ENCODE measurements at places on chromosomes 16 and 17.

DNA sequence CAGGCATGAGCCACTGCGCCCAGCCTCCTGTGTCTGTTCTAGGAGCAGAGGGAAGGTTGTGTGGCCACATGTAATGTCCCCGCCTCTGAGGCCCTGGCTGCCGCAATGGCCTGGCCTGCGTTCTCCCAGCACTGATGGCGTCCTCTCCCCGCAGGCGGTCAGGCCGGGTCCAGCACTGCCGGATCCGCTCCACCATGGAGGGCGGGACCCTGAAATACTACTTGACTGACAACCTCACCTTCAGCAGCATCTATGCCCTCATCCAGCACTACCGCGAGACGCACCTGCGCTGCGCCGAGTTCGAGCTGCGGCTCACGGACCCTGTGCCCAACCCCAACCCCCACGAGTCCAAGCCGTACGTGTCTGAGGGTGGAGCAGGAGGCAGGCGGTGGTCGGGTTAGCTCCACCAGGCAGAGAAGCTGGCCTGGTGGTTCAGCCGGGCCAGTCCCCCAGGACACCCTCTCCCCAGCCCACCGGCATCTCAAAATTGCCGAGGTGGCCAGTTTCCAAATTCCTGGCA is 100.8 kb downstream of the SDR42E1 start:
- DNase-seq, result no peak

DNA sequence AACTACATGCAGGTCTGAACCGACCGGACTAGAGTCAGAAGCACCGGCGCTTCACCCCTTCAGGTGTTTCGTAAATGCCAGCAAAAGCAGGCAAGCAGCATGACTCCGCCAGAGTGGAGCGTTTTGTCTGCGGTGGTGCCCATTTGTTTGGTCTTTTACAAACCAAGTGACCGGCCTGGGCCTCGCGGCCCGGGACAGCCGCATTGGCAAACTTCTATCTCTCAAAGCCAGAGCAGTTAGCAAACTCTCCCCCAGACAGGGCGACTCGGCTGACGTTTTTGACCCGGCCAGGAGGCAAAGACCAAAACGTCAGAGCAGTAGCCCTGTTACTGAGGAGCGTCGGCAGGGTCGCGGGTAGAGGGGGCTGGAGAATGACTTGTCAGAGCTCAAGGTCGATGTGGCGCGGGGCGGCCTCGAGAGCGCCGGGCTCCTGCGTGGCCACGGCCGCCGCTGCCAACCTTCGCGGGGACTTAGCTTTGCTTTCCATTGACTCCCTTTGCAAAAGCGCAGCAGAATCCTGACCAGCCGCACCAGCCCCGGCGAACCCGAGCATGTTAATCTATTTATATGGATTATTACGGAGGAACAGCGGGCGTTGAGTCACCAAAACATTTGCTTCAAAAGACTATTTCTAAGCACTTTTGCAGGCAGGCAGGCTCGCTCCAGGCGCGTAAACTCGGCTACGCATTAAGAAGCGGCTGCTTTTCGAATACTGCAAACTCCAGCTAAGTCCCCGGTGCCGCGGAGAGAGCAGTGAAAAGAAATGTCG is 763 bp upstream of the SOX9 start:
- peak; percentile 23 for DNase-seq

DNA sequence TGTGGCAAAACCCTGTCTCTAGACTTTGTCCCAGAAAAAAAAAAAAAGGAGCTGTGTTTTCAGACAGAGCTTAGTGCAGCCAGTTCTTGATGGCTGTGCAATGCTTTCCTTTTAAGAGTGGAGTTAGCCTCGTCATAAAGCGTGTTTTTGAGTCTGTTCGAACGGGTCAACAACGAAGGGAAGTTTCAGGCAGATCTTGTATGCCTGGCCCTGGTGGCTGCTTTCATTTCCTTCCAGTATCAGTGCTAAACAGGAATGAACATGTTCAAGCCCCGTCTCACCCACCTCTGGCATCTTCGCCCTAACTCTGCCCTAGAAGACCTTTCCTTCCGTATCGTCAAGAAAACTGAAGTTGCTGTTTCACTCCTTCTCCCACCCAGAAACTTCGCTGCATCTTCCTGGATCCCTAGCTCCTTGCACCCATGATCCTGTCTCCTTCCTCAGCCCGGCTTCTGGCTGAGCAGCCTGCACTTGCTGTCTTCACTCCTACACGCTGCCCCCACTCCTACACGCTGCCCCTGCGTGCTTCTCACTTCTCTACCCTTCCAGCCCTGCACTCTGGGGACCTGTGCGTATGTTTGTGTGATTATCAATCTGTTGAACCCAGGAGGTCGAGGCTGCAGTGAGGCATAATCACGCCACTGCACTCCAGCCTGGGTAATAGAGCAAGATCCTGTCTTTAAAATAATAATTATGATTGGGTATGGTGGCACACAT is 55.3 kb downstream of the USP10 start:
- no peak for DNase-seq

DNA sequence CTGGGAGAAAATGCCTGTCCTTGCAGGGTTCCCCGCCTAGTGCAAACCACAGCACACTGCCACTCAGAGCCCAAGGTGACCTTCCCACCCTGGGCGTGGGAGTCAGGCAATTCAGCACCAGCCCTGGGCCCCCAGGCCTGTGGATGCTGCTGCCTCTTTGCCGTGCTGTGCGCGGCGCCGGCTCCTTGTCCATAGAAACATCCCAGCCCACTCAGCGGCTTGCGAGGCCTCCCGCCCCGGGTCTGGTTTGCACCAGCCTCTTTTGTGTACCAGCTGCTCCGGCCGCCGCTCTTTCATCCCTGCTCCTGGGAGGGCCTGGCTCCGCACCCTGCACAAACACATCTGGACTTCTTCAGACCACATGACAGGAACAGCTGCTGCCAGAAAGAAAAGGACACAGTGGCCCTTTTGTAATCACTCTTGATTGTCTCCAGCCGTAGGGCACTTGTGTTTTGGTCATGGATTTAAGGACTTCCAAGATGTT is 75.4 kb upstream of the SDK2 start:
- no peak for DNase-seq

DNA sequence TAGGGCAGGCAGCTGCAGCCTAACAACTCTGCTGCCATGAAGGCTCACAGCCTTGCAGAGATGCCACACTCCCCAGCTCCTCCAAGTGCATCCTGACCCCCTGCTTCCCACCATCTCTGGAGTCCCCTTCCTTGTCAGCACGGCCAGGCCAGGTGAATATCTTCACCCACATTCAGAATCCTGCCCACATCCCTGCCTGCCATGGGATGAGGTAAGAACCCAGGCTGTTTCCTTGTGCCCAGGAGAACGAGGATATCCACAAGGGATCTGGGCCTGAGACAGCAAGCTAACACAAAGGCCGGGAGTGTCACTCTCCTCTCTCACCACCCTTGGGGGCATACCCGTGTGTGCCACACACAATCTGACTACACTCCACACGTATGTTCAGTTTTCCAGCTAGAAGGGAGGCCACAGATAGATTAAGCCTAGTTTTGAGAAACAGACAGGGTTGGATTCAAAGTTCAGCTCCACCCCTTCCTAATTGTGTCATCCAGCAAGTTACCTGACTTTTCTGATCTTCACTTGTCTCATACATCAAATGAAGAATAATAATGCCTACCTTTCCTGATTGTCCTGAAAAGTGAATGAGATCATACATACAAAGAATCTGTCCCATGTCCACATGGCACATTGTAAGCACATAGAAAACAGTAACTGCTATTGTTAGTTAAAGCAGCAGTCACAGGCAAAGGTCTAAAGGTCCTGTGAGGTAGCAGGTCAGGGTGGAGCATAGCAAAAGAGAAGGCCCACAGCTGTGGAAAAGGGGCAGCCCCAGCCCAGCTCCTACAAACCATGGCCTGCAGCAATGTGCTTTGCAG is 17.4 kb upstream of the SUPT4H1 start:
- DNase-seq, result no peak

DNA sequence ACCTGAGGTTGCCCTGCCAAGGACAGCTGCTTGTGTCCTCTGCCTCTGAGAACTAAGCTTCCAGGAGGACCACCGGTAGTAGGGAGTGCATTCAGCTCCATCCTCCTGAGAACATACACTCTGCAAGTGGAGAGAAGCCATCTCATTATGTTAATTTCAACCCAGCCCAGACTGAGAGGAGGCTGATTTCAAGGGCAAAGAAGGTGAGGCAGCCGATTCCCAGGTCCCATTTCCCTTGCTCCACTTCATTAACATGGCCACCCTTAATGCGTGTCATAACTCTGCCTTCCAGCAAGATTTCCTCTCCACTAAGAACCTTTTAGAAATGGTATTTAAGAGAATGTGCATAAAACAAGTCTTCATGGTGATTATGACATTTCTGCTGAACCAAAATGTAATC is 72.5 kb downstream of the CDH13 start:
- no peak for DNase-seq

GRCh38 chr17:56186222-56186786 is 33.0 kb downstream of the ANKFN1 start:
- no peak for DNase-seq

- no peak for DNase-seq
These were observed 819 bp downstream of the SUPT4H1 start for GRCh38 chr17:58351182-58351581.

DNA sequence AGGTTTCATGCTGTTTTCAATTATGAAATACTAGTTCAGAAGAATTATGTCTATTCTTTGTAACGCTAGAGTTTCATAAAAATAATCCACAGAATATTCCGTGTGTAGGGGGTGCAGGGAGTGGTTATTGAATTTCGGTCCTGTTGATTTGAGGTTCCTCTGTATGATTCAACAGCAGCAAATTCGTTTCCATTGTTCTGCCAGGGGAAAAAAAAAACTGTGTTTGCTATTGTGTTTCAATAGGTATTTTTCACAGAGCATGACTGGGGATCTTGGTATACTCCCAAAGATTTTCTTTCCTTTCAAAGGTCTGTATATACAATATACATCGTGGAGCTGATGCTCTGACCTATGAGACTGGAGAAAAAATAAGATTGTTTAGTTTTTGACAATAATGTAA is 15.8 kb downstream of the SHISA9 start:
- DNase-seq, result no peak

DNA sequence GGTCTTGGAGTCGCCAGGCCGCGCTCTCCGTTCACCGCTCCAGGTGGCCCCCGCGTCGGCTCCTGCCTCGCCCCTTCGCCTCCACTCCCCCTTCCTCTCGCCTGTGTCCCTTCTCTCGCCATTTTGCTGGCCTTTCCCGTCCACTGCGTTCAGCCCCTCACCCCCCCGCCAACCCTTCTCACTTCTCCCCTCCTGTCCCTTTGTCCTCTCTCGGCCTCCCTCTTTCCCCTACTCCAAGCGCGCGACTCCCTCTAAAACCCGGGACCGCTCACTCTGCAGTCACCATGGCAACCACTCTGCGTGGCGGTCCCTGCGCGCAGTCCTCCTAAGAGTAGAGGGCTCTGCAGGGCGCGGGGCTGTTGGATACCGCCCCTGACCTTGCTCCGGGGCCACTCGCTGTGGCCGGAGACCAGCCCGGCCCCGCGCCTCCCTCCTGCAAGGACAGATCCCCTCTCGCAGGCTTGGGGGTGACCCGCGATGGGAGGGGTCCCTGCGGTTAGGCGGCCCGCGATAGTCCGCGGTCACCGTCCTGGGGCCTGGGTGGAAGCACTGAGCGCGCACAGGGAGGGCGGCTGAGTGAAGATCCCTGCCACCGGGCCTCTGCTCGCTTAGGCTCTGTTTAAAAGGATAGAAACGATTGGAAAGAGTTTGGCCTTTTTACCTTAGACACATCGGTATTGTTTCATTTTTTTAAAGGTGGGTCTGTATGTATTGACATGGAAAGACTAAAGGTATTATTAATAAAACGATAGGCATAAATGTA is 454 bp downstream of the CCDC40 start:
- DNase-seq, result no peak

DNA sequence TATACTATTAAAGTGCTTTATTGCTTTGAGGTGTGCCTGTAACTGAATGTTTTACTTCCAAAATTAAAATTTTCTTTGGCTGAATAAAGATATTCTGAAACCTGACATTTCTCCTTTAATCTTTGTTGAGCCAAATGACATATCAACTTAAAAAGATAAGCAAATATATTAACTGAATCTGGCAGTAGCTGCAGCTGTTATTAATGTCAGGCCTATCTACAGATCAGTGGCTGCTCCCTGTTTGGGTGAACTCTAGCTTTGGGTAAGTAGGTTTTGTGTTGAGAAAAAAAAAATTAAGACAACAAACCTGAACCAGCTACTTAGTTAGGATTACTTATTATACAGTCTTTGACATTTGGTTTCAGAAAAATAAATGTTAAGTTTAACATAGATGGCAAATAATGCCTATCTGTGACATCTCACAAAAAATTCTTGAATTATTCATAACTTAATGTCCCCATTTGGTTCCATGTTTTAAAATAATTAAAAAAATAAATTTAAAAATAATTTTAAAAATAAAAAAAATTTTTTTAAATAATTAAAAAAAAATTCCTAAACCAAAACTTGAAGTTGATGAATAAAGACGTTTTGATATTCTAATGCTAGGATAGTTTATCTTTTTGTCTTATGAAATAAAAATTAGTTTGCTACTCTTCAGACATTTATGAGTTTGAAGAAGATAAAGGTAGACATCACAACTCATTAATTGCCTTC is 19.8 kb downstream of the CPD start:
- no peak for DNase-seq

DNA sequence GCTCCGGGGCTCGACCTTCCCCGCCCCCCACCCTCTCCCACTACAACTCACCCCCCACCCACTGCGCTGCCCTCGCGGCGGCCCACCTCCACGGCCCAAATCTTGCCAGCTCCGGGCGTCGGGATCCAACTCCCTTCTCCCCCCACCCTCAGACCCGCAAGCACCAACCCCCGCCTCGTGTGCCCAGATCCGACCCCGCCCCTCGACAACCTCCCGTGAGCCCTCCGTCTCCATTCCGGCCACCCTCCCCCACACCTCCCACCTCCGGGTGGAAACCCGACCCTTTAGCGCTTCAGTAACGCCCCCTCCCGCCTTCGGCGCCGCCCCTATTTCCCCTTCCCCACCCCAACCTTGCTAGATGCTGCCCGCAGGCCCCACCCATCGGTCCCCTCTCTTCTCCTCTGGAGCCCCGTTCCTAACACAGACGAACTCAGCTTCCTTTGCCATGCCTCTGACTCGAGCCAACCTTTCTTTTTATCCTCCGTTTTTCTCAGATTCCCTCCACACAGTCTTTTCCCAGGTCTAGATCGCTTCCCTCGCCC is 717 bp downstream of the UBE2Z start:
- DNase-seq, result peak; percentile 65

- no peak for DNase-seq
These were observed 137.7 kb upstream of the CORO6 start for GRCh38 chr17:29760279-29761039.

GRCh38 chr16:2712063-2712441 is 8.0 kb downstream of the PRSS27 start:
- DNase-seq, result no peak

- DNase-seq, result no peak
These were observed 23.0 kb downstream of the MGRN1 start for GRCh38 chr16:4647644-4647980.

GRCh38 chr16:55282441-55282840 is 41.6 kb upstream of the IRX6 start:
- no peak for DNase-seq
